Stimulated activated CD4-positive, alpha-beta T cell treated with anti-CD3 and anti-CD28 coated beads, Interleukin-12 subunit alpha, Interleukin-12 subunit beta, amount 100 ng/mL, for 48 hours (primary cell): ENCODE measurements at places on chromosomes 7 and 10.

- DNase-seq = no peak
These were observed 45.5 kb upstream of the MGMT start for GRCh38 chr10:129421399-129422010.

DNA sequence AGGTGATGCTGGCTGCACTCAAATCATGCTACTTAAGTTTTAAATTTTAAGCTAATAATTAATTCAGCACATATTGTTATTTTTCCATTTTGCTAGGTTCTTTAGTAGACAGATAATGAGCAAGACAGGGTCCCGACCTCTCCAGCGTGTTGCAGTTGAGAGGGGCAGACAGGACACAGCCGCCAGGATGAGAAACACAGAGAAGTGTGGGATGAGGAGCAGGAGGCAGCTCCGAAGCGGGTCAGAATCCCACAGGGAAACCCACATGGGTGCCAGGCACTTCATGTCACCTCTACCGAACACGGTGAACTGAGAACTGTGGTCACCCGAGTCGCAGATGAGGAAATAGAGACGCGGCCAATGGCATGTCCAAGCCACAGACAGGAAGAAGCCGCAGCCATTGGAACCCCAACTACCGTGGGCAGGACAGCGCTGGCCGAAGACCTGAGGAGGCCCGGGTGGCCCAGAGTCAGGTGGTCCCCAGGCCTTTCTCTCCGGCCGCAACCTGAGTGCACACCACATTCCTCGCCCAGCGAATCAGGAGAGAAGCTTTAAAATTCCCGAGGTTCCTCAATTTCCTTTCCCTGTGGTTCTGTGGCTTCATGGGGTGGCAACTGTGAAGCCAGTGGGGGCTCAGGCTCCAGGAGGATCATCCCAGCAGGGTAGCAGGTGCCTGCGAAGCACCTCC, 213.0 kb downstream of the DNAJB6 start:
- no peak for DNase-seq

GRCh38 chr7:90155206-90155605, 937 bp downstream of the STEAP1 start:
- DNase-seq = no peak

- DNase-seq = no peak
These were observed 74.6 kb upstream of the CPXM2 start for GRCh38 chr10:123965973-123966895.

DNA sequence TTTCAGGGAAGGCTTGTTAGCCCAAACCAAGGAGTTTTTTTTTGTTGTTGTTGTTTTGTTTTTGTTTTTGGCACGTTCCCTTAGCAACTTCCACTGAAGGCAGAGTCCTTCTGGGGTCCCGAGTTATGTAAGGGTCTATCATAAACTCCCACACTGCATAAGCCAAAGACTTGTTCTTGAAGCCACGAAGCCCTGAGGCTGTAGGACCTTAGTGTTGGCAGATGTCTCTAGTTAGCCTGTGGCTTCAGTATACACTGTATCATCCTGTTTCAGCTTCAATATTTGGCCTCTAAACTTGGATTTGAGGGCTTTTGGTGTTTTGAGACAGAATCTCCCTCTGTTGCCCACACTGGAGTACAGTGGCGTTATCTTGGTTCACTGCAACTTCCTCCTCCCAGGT, 13.6 kb downstream of the KPNA7 start:
- no peak for DNase-seq

DNA sequence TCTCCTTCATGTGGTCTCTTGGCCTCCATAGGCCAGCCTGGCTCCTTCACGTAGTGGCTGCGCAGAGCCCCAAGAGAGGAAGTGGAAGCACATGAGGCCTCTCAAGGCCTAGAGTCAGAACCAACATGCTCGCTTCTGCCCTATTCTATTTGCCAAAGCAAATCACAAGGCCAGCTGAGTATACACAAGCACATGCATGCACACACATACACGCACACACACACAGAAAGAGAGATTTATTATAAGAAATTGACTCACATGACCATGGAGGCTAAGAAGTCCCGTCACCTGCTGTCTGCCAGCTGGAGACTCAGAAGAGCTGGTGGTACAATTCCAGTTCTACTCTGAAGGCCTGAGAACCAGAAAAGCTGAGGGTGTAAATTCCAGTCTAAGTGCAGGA, 64.3 kb upstream of the NRP1 start:
- DNase-seq = no peak

GRCh38 chr7:142152076-142152475, 40.6 kb downstream of the MGAM2 start:
- DNase-seq = no peak

DNA sequence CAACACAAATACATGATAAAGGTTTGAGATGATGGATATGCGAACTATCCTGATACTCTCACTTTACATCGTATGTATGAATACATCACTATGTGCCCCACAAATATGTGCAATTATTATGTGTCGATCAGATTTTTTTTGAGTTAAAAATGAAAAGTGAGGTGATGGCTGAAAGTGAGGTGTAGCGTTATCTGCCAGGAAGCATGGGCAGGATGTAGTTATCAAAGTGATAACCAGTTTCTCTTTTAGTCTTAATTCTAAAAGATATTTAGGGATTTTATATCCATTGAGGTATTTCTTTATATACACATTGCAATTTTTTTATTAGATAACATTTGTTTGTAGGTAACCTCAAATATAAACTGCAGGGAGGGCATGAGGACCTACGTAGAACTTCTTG, 15.6 kb upstream of the KLF6 start:
- no peak for DNase-seq

GRCh38 chr10:17585016-17585415, 32.2 kb downstream of the HACD1 start:
- no peak for DNase-seq

DNA sequence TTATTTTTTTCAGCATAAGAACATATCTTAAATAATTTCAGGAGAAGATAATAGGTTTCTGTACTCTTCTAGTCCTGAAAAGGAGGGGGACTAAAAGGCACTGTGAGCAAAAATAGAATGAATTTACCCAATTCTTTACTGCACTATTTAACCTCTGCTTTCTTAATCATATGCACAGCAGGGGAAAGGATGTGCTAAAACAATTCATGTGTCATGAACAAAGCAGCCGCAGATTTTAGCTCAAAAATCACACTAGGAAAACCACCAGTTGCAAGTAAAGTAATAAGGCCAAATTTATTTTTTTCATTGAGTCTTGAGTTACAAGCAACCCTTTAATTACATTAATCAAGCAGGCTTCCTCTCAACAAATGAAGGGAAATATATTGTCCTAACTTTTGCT, 80.1 kb downstream of the CABCOCO1 start:
- no peak for DNase-seq

DNA sequence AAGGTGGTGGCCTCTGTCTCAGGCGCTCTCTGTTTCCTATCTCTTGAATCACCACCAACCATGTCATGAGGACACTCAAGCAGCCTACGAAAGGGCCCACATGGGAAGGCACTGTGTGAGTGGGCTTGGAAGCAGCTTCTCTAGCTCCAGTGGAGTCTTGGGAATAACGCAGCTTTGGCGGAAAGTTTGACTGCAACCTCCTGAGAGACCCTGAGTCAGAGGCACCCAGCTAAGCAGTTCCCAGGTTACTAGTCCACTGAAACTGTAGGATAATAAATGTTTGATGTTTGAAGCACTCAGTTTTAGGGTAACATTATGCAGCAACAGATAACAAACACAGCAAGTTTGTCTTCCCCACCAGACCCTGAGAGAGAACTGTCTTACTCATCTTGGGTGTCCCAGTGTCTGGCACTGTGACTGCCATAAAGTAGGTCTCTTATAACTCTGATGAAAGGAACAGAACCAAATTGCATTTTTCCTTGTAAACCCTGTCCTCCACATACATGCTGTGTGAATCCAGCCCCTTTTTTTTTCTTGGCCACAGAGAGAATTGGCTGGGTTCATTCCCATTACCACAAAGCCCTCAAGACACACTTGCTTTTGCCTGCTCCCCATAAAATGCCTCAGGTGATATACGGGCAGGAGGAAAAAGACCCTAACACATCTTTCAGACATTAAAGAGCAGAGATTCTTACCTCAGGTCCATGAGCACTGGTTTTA, 185.5 kb downstream of the ZNF365 start:
- no peak for DNase-seq

GRCh38 chr7:31069860-31070555, 17.9 kb downstream of the ADCYAP1R1 start:
- no peak for DNase-seq

- DNase-seq = no peak
These were observed 23.7 kb downstream of the TSPAN14 start for GRCh38 chr10:80477813-80478212.

DNA sequence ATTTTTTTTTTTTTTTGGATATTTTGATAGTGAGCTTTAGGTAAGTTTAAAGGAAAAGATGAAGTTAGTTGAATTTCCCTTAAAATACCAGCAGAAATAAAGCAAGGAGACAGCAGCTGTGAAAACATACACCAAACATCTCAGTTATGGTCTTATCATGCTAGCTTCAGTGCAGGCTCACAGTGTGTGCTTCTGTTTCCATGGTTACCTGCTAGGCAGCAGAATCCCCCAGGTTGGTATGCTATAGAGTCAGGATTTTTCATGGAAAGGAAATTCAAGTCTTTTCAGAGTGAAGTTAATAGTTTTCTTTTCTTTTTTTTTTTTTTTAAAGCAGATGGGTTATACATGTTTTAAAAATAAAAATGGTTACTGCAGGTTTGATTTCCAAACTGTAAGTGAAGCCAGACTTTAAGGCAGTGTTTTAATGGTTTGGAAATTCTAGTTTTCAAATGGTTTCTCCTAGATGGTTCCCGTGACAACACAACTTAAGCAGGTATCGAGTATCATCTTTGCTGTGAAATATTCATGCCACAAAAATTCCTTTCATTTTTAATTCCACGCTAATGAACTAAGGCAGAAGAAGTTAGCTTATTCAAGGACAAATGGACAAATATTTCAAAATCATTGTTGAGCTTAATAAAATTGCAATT, 230.9 kb downstream of the BICC1 start:
- DNase-seq = no peak

DNA sequence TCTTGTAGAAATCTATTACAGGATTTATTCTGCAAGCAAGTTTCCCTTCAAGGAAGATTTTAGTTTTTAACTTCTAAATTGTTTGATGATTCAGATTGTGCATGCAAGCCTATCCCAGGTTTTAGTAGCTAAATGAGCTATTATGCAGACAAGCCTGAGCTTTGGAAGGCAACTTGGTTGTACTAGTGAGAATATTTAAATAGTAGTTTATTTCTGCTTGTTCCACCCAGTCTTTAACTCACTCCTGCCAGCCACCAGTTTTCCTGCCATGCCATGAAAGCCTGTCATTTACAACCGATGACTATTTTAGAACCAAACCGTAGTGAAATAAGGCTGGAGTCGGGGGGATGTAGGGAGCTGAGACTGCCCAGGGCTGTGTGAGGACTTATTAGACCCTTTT, 324.6 kb upstream of the FZD1 start:
- no peak for DNase-seq

- no peak for DNase-seq
These were observed 68.6 kb upstream of the MEOX2 start for GRCh38 chr7:15755061-15755460.

- DNase-seq = no peak
These were observed 1314.2 kb upstream of the LRRTM3 start for GRCh38 chr10:65611592-65611991.

GRCh38 chr10:6543431-6544005, 36.6 kb downstream of the PRKCQ start:
- peak; percentile 54 for DNase-seq

DNA sequence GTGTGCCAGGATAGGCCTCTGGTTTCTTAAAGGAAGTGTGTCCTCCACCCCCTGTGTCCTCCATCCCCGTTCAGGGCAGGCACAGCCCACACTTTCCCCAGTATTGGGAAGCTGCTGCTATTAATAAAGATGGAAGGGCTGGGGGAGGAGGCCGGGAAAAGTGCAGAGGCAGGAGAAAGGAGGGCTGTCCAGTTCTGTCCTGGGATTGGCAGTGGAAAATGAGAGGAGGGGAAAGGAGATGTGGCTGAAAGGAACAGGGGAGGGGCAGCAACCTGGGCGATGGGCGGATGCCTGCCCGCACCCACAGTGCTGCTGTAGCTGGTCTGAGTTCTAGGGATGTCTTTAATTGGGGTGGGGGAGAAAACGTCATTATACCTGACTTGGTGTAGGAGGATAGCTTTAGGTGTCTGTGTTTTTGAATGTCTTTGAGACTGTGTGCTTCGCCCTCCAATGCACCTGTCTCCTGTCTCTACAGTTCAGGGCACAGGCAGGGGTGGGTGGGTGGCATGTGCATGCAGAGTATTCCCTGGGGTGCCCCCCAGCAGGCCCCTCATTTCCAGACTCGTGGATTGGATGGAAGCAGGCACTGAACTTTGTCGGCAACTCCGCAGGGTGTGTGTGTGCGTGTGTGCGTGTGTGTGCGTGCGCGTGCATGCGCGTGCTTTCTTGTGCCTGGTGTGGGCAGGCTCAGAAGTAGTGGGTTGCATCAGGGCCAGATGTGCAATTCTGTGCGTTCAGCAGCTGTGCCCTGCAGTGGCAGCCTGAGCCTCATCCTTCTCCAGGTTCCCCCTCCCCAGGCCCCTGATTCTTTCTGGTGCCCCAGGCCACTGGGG, 2.5 kb downstream of the TRIM8 start:
- DNase-seq = no peak

DNA sequence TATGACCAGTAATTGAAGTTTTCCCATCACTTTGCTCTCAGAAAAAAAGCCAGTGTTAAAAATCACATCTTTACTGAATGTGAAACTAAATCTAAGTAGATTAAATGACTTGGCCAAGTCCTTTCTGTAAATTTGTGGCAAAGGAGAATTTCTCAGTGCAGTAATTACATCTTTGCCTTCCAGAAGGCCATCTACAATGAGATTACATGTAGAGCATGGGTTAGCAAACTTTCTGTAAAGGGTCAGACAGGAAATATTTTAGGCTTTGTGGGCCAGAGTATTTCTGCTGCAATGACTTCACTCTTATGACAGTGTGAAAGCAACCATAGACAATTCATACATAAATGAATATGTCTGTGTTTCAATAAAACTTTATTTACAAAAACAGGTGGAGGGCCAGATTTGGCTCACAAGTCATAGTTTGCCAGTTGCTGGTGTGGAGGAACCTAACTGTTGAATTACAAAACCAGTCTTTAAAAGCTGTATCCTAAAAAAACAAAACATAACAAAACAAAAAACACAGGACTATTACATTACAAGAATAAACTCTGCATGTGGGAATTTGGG, 191.0 kb downstream of the TAX1BP1 start:
- DNase-seq = no peak

DNA sequence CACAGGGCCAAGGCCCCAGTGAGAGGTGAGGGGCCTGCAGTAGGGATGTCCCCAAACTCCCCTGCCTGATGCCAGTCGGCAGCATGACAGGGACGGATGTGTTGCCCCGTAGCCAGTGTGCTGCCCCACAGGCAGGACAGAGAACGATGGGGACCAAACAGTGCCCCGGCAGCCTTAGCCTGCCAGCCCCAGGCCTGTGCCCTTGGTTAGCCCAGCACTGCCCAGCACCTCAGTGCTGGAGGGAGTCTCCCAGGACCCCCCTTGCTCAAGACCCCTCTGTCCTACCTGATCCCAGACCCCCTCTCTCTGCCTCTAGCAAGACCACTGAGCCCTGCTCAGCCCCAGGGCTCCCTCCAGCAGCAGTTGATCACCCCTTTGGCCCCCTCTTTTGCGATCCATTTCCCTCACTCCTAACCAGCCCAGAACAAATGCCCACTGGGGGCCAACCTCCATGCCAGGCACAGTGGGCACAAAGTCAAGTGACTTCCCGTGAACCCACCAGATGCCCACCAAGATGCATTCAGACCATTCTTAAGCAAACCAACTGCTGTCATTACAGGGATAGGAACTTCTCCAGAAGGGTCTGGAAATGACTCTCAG, 34.0 kb downstream of the OAT start:
- DNase-seq = no peak
